ENCODE measurements at places on chromosomes 11 and 22. TPM values are rescaled to one million over a fixed set of nuclear protein-coding genes. Genes with fewer than 3 reads are reported as not detected.

Gene CSTPP1
- 33.8 TPM for total RNA-seq

Gene RAB38
- total RNA-seq: 56.8 TPM

Gene OR6T1
- total RNA-seq: not detected

Gene TMEM45B
- total RNA-seq: 0.18 TPM

Gene APOA4
- total RNA-seq: not detected

Gene APOA5
- total RNA-seq: not detected

Gene NRXN2
- 0.88 TPM for total RNA-seq

Gene TFIP11
- total RNA-seq: 6.1 TPM

Gene LRRC56
- total RNA-seq: 1.7 TPM

Gene RCE1
- total RNA-seq: 13.8 TPM

Gene IL17RA
- total RNA-seq: 19.3 TPM

Gene SOX6
- total RNA-seq: 7.9 TPM

GRCh38 chr11:6437423-6437822 lies 3.4 kb downstream of the HPX start:
- H3K36me3 ChIP-seq: no peaks in the 10 kb centered on the region
- no peaks in the 10 kb centered on the region for H3K4me1 ChIP-seq
- no peaks in the 10 kb centered on the region for H3K27me3 ChIP-seq
- H3K27ac ChIP-seq: no peak overlapping the region
- no peak for DNase-seq

DNA sequence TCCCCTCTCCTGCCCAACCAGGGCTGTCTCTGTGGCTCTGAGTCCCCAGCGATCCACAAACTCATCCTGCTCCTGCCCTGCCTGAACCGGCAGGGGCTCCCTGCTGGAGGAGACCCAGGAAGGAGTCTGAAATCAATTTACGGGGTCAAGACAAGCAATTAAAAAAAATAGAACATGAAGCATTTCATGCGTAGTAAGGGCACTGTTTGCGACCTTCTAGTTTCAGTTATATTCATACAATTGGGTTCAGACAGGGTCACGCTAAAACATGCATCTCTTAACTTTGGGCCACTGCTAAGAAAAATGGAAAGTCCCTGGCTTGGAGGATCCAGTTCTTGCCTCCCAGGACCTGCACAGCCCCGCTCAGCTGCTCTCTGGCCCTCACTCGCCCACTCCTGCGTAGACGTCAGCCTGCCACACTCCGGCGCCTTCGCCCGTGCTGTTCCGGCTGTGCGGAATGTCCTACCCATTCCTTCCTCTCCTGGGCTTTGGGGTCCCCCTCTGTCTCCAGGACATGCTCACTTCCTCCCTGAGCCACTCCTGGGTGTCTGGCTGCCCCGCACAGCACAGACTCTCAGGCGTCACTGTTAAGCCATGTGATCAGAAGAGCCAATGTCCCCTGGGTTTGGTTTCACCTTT lies 12.8 kb downstream of the NFAM1 start:
- no peaks in the 10 kb centered on the region for H3K36me3 ChIP-seq
- no peak overlapping the region for H3K4me3 ChIP-seq
- DNase-seq: no peak
- no peak overlapping the region for H3K27ac ChIP-seq
- H3K4me1 ChIP-seq: no peaks in the 10 kb centered on the region

- no peak overlapping the region for H3K4me3 ChIP-seq
- H3K27me3 ChIP-seq: no peaks in the 10 kb centered on the region
- no peaks in the 10 kb centered on the region for H3K4me1 ChIP-seq
- no peaks in the 10 kb centered on the region for H3K36me3 ChIP-seq
- no peak for DNase-seq
Measured at GRCh38 chr11:123393312-123393927, 36.6 kb upstream of the GRAMD1B start.

DNA sequence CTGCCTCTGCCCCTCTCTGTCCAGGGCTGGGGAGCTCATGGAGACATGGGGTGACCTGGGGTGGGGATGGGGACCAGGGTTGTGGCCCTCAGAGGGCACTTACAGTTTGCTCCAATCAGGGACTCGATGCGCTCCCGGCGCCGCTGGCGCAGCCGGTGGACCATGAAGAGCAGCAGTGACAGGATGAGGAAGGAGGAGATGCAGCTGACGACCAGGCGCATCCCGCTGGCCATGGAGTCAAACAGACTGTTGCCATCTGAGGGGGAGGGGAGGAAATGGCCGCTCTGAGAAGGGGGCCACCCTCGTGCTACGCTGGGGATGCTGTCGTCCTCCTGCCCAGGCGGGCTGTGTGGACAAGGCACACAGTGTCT lies 80.5 kb downstream of the DGCR2 start:
- H3K4me1 ChIP-seq: no peaks in the 10 kb centered on the region
- H3K27ac ChIP-seq: no peak overlapping the region
- DNase-seq: no peak
- H3K36me3 ChIP-seq: no peaks in the 10 kb centered on the region
- H3K4me3 ChIP-seq: no peak overlapping the region

DNA sequence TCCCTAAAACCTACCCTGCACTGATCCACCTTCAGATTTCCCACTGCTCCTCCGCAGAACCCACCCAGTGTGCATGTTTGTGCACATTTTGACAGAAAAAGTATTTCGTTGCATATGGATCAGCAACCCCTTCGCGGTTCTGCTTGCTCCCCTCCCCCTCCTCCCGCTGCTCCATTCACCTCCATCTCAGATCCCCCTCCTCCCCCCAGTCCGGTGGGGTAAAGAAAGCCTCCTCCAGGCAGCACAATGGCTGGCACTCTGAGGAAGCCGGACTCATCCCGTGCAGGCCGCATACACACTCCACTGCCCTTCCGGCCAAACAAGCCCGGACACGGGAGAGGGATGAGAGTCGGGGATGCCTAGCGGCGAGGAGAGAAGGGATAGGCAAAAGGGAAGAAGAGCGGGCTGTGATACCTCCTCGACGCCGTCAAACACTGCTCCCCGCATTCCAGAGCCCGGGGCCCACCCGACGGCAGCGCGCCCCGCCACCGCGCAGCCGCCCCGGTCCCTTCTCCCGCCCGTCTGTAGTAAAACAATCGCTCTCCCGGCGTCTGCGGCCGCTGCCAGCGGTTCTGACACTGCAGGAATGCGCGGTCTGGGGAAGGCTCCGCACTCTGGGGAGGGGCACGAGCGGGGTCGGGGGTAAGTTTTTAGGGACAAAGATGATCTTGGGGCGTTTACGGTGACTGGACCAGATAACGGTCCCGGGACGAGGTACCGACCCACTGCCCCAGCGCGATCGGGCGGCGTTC lies 915 bp downstream of the FEZ1 start:
- peak overlapping the region; percentile 64 for H3K4me3 ChIP-seq
- H3K27me3 ChIP-seq: no peaks in the 10 kb centered on the region
- no peaks in the 10 kb centered on the region for H3K36me3 ChIP-seq

DNA sequence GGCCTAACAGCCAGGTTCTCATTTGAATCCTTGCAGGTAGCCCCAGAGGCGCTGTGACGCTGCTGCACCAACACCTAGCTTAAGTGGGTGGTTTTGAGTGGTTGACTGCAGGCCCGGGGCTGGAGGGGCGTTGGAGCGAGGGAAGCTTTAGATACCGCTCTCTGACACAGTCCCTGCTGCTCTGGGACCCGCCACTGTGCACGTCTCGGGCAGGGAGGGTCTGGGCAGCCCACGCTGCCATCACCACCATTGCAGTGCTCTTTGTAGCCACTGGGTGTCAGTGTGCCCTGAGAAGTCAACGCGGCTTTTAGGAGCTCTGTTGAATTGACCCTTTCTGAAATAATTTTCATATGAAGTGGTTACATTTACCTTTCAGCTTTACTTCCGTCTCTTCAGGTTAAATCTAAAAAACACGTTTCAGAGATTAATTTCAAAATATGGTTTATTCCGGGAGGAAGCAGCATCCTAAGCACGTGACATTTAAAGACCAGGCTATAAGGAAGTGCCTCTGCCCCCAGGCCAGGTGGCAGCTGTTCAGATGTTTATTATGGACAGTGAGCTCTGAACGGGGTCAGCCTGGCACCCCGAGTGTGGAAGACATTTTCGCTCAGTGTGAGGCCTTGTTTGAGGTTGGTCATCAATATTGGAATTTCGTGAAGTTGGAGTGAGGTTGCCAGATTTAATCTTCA lies 30.9 kb upstream of the PARVB start:
- H3K4me1 ChIP-seq: no peaks in the 10 kb centered on the region
- H3K4me3 ChIP-seq: no peak overlapping the region
- H3K36me3 ChIP-seq: no peaks in the 10 kb centered on the region
- no peak overlapping the region for H3K27ac ChIP-seq
- peak; percentile 64 for DNase-seq

- no peaks in the 10 kb centered on the region for H3K36me3 ChIP-seq
- H3K27me3 ChIP-seq: no peaks in the 10 kb centered on the region
- no peak overlapping the region for H3K4me3 ChIP-seq
- no peaks in the 10 kb centered on the region for H3K4me1 ChIP-seq
Measured at GRCh38 chr11:114953039-114953438, 274.7 kb downstream of the NXPE2 start.

- DNase-seq: no peak
- H3K27me3 ChIP-seq: no peaks in the 10 kb centered on the region
- H3K36me3 ChIP-seq: no peaks in the 10 kb centered on the region
- no peak overlapping the region for H3K4me3 ChIP-seq
- H3K4me1 ChIP-seq: no peaks in the 10 kb centered on the region
- no peak overlapping the region for H3K27ac ChIP-seq
Measured at GRCh38 chr11:2690596-2691354, 9.0 kb downstream of the KCNQ1OT1 start.

GRCh38 chr22:43302531-43303041 lies 40.6 kb downstream of the SCUBE1 start:
- no peak for DNase-seq
- no peaks in the 10 kb centered on the region for H3K36me3 ChIP-seq
- H3K4me3 ChIP-seq: no peak overlapping the region
- H3K4me1 ChIP-seq: no peaks in the 10 kb centered on the region
- H3K27ac ChIP-seq: no peak overlapping the region
- no peaks in the 10 kb centered on the region for H3K27me3 ChIP-seq

- H3K36me3 ChIP-seq: no peaks in the 10 kb centered on the region
- H3K4me3 ChIP-seq: no peak within 1 kb of the TSS
- no peak for DNase-seq
- H3K4me1 ChIP-seq: no peaks in the 10 kb centered on the region
Measured at GRCh38 chr11:58575377-58576020, at the start of gene LPXN. LPXN (minus strand) TSS chr11:58575856; CDS start chr11:58575772, 84 bp downstream.

- no peaks in the 10 kb centered on the region for H3K36me3 ChIP-seq
- no peak for DNase-seq
- no peaks in the 10 kb centered on the region for H3K27me3 ChIP-seq
- H3K27ac ChIP-seq: no peak overlapping the region
- no peak overlapping the region for H3K4me3 ChIP-seq
Measured at GRCh38 chr11:92790366-92790765, 179.1 kb upstream of the MTNR1B start.

GRCh38 chr22:29353286-29353685 lies 35.1 kb downstream of the AP1B1 start:
- no peaks in the 10 kb centered on the region for H3K27me3 ChIP-seq
- no peak overlapping the region for H3K27ac ChIP-seq
- no peaks in the 10 kb centered on the region for H3K4me1 ChIP-seq

All from uterus (tissue), 4 donors.